ENCODE measurements at places on chromosomes 6 and 20.

GRCh38 chr20:23915844-23916243, 36.3 kb upstream of the CST5 start:
- no peak for DNase-seq

- no peak for DNase-seq
Observed at GRCh38 chr6:108686896-108687295, 126.2 kb downstream of the FOXO3 start.

- DNase-seq = no peak
Observed at GRCh38 chr6:11682561-11682975, 96.0 kb downstream of the ADTRP start.

GRCh38 chr20:53578492-53579222, 15.0 kb downstream of the ZNF217 start:
- no peak for DNase-seq

DNA sequence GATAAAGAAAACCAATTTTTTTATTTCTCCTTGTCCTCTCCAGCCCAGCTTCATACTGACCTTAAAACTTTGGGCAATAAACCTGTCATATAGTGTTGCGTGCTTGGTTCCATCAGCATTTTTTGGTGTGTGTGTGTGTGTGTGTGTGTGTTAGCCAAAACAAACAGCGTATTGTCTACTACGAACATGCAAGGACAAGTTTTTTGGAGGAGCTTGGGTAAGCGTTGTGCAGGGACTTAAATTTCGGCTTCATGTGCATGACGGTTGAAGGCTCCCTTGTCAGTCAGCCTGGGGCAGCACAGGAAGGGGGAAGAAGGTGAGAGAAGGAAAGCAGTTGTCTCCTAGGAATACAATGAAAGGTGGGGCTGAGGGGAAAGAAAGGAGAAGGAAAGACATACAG, 62.0 kb upstream of the PAX1 start:
- no peak for DNase-seq

GRCh38 chr6:157988700-157989063, 7.0 kb downstream of the SYNJ2 start:
- DNase-seq = no peak

DNA sequence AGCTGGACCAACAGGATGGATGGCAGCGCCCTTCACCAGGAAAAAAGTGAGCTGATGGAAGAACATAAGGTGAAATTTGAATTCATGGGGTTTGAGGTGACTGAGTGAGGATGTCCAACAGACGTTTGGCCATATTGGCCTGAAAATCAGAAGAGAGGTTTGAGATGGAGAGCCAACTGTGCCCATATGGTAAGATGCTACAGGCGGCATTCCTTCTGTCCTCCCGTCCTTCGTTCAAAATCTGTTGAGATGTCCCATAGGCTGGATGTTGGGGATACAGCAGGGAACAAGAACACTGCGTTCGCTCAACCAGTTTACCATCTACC, 468 bp upstream of the CMTR1 start:
- DNase-seq = no peak

- no peak for DNase-seq
Observed at GRCh38 chr6:26271668-26272024, 93.4 kb upstream of the BTN3A2 start.
